ENCODE measurements at places on chromosomes 4 and X. TPM values are rescaled to one million over a fixed set of nuclear protein-coding genes. Genes with fewer than 3 reads are reported as not detected.
A peak's percentile ranks its signal among the peaks of the same experiment; 100 is the strongest.

DNA sequence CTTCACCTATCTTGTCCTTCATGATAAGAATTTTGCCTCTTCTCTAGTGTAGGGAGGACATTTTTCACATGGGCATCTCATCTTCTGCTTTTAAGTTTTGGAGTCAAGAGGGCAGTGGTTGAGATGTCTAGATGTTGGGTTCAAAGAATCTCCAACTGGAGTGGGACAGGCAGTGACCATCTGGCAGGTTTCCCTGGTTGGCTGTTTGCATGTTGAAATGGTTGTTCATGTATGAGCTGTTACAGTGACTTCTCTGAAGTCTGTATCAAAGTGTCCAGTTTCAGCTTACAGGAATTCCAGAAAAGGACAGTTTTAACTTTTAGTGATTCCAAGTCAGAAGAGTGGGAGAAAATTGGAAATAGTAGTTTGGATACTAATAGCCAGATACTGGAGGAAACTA is 192.7 kb downstream of the EVC2 start:
- DNase-seq = no peak

DNA sequence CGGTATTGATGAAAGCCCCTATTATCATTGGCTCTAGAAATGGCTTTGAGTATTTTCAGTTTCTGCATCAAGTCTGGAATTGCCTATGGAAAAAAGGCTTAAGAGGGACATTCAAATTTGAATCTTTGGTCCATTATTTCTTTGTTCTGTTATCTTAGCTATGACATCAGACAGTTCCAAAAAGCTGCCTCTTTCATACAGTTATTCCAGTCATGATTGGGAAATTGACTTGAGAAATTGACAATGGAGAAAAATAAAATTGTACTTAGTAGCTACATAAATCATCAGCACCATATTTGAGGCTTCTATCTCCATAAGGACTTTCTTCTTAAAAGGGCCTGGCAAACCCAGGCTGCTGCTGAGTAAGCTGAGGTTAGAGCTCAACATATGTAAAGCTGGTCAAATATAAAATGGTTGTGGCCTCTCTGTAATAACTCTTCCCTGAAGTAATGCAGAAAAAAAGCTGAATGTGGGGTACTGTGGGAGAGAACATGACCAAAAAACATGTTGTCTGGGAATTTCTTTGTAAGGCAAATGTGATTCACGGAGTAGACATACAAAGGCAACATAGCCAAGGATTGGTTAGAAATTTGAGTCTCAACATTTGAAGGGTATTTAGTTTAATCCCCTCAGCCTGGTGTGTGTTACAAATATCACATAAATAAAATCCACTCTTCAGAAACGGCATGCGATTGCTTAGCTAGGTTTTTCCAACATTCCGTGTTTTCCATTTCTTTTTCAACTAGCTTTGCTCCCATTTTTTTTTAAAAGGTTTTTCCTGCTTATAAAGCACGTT is 100.9 kb downstream of the LNX1 start:
- DNase-seq = peak; percentile 96

DNA sequence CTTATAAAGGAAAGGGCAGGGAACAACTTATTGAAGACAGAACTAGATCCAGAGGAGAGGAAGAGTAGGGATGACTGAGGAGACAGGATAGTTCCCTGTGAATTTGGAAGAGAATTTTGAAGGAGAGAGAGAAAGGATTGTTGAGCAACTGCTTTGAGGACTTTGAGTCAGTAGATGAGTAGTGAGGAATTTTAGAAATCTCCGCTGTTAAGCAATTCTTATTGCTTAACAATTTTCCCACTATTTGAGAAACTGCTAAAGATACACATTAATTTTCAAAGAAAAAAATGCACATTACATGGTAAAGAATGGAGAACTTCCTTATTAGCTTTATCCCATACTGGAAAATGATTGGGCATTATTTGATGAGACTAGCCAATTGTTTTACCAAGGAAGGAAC is 116.3 kb upstream of the NRK start:
- no peak for DNase-seq

GRCh38 chrX:45669715-45670340 is 469.2 kb upstream of the DIPK2B start:
- peak; percentile 9 for DNase-seq

- DNase-seq = no peak
These were observed 200.4 kb upstream of the GYPA start for GRCh38 chr4:144340931-144341330.

- no peak for DNase-seq
These were observed 311.9 kb upstream of the RASGEF1B start for GRCh38 chr4:81783558-81783957.

DNA sequence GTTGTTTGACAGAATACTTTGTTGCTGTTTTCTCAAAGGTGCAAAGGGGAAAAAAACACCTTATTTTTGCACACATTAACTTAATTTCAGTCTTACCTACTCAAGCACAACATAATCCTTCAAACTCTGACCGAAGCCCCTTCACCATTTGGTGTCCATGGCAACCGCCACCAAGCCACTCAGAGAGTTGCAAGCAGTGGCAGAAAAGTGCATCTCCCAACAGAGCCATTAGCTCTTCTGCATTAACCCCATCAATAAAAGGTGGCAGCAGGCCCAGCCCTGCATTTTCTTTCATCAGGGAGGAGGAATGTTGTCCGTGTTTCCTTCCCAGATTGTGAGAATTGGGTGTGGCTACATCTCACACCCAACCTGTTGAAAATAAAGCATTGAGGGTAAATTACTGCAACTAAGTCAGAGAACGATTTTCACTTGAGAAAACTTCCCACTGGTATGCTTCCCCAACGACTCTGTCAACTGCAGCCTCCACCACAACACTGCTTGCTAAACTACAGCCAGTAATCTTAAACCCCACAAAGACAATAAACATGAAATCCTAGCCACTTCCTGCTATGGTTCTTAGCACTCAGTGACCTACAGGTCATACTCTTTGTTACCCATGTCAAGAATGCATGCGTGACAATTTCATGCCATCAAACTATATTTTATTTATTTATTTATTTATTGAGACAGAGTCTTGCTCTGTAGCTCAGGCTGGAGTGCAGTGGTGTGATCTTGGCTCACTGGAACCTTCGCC is 154.0 kb downstream of the GRIA3 start:
- DNase-seq = no peak

DNA sequence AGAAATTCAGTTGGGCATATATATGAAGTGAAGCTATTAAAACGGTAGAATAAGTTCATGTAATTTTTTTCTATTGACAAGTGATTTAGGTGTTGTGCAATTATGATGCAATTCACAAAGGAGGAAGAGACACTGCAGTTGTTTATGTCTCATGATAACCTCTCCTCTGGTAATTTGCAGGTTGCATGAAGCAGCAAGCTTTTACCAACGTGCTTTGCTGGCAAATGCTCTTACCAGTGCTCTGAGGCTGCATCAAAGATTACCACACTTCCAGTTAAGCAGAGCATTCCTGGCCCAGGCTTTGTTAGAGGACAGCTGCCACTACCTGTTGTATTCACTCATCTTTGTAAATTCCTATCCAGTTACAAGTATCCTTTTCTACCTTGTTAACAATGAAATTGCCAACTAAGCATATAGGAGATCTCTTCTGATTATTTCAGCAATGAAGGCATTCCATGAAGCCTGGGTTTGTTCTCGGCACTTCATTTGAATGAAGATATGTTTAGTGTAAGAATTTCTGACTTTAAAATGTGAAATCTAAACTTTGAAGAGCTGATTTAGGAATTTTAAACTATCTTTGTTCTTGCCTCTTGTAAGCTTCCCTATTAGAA is 3.9 kb downstream of the TMEM33 start:
- no peak for DNase-seq

GRCh38 chr4:1504595-1505500 is 98.6 kb upstream of the NKX1-1 start:
- no peak for DNase-seq

DNA sequence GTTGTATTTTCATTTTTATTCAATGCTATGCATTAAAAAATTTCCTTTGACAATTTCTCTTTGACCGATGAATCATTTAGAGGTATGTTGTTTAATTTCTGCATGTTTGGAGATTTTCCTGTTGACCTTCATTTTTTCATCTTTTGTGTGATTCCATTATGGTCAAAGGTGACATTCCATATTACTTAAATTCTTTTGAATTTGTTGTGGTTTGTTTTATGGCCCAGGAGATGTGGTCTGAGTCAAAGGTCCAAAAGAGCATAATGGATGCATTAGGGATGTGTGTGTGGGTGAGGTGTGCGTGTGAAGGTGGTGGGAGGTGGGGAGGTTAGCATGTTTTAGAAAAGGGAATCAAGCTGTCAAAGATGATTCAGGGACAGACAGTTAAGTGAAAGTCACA is 76.0 kb upstream of the GIMD1 start:
- no peak for DNase-seq

DNA sequence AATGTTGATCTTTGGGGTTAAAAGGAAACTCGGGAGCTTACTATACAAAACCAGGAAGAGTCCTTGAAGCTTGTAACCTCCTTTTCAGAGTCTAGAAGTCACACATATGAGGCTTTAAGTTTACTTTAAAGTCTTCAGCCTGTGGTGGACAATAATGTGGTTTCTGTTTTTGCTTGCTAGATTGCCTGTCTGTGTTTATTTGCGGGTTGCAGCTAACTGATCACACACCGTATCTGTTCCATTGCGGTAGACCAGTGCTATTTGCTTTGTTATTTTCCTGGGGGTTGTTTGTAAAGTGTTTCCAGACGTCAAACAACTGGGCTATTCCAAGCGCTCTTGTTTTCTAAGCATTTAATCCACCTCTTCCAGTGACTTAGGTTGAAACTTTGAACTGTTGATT is 143.0 kb upstream of the GYPA start:
- no peak for DNase-seq

DNA sequence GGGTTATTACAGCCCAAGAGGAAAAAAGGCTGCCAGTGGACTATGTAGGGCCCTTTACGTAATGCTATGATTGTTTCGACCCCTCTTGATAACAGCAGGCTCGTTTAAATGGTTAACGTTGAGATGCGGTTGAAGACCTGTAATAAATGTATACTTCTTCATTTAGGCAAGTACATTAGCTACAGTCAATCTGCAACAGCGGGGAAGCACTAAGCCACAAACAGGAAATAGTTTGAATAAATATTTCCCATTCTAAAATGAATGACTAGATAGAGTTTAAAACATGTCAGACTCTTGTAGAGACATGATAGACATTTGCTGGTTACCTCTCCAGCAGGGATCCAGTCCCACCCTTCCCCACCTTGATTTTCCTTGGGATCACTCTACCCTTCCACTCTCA is 38.1 kb upstream of the STIM2 start:
- DNase-seq = no peak

- no peak for DNase-seq
These were observed 13.6 kb downstream of the LDB2 start for GRCh38 chr4:16884673-16885460.

GRCh38 chr4:57291911-57292310 is 181.7 kb upstream of the IGFBP7 start:
- DNase-seq = no peak

- no peak for DNase-seq
These were observed 427 bp downstream of the LAMTOR3 start for GRCh38 chr4:99893839-99894160.

DNA sequence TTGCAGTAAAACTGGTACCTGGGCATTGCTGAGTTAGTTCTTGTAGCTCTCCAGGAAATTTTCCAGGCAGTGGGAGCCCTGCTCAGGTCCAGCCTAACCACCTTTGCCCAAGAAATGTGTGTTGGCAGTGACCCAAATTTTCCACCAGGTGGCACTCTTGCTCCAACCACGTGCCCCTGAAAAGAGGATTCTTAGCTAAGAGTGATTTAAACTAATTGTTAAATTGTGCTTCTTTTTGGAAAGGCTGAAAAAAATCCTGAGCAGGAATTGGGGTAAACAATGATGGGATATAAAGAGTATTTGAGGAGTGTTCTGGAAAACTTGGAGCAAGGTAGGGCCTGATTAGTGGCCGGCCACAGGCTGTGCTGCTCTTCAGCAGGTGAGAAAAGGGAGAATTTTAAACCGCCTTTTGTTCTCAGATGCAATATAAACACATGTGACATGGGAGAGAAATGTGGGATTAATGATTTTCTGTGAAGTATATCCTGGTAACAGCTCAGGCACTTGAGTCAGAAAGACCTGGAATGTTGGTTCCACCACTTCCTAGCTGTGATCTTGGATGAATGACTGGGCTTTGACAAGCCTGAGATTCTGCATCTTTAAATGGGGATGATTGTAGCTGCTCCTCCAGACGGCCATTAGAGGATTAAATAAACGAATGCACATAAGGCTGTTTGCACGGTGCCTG is 219.6 kb downstream of the PTTG2 start:
- peak; percentile 79 for DNase-seq

DNA sequence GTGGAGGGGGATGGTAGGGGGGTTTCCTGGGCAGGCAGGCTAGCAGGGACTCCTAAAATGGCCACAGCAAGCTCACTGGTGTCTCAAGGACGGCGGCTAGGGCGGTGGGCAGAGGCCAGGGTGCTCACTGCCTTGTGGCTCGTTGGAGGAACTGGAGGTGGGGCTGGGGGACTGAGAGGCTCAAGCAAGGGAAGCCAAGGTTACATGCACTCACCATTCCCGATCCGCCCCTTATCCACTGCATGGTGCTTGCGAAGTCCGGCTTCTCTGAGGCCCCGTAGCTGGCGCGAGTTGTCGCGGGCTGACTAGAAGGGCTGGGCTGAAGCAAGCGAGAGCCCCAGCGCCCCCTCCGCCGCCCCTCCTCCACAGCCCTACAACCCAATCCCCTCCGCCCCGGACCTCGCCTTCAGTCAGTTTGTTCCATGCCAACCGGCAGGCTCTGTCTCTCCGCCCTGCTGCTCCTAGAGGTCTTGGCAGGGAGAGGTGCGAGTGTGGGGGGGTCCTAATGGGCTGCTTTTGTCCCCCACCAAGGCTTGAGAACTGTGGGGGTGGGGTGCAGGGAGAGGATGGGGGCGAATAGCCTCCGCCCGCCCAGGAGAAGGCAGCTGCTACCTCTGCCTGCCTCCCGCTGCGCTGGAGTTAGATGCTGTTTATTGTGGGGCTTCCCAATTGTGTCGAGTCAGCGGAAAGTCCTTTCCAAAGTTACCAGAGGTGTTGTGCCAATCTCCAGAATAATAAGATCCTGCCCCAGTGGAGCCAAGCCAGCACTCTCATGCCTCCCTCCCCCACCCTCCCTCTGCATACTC is at the start of gene ARHGEF9:
ARHGEF9 (minus strand) TSS at position 313 of the 806 bp plus-strand sequence; CDS start at position 244, 69 bp downstream.
- DNase-seq = peak; percentile 54

GRCh38 chr4:2301806-2302205 is 39.9 kb upstream of the MXD4 start:
- DNase-seq = peak; percentile 34

- no peak for DNase-seq
These were observed 132.6 kb downstream of the BCOR start for GRCh38 chrX:39965051-39965573.

DNA sequence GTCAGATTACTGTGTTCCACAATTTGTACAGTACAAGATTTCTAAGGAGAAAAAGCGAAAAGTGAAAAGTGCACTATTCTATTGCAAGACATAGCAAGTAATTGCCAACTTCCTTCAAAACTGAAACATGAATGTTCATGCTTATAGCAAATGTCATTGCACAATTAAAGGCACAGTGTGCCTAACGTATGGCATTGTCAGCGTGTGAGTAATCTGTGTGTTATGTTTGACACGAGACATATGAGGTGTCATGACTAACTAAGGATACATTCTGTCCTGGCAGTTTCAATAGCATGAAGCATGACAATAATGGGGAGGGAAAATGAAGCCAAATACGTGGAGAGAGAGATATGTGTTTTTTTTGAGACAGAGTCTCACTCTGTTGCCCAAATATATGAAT is 33.6 kb upstream of the TBC1D9 start:
- no peak for DNase-seq

PABPC1L2A gene
- total RNA-seq = not detected

EDA gene
- total RNA-seq = 2.9 TPM

RBMXL3 gene
- total RNA-seq = 1.4 TPM

RPS6KA6 gene
- total RNA-seq = 2.2 TPM

H2BW2 gene
- total RNA-seq = not detected

GAGE12H gene
- total RNA-seq = not detected

SYTL4 gene
- total RNA-seq = 9.4 TPM
